Astrocyte of the cerebellum (primary cell): ENCODE measurements at places on chromosomes 3 and 15.

- peak; percentile 32 for DNase-seq
Observed at GRCh38 chr3:117019082-117019713, 309.6 kb downstream of the TUSC7 start.

DNA sequence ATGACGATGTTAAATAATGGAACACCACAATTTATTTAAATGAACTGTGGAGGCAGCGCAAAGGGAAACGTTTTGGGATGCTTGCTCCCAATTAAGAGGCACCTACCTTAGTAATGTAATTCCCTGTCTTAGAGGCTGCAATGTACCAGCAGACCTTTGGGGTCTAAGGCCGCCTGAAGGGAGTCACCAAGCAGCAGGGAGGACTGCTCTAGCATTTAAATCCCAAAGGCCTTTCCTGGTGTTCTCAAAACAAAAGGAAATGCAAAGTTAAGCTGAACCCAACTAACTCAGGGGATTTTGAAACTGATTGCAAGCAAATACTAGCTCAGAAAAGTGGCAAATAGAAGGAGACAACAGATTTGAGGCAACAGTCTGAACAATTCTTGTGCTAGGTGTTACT lies 510.8 kb downstream of the GABRG3 start:
- DNase-seq, result no peak

GRCh38 chr3:172031996-172032395 lies 7.4 kb upstream of the FNDC3B start:
- DNase-seq, result no peak

DNA sequence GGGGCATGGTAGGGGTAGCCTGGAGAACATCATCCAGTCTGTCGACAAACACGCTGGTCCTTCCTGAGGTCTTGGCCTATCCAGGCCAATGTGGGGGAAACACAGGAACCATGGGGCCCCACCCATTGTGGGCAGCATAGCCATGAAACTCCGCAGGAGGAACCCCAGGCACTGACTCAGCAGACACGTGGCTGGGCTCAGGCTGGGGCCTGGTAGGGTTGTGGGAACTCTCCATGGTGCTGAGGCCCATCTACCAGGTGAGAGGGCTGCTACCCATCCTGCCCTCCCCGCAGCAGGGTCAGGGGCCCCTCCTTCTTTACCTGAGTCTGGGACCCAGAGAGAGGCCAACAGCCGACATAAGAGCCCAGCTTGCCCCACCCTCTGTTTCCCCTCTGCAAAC lies 22.6 kb upstream of the CACNA2D2 start:
- DNase-seq, result peak; percentile 6

GRCh38 chr15:85752124-85752475 lies 42.6 kb downstream of the KLHL25 start:
- no peak for DNase-seq

GRCh38 chr3:131892331-131892730 lies 142.5 kb downstream of the CPNE4 start:
- no peak for DNase-seq

DNA sequence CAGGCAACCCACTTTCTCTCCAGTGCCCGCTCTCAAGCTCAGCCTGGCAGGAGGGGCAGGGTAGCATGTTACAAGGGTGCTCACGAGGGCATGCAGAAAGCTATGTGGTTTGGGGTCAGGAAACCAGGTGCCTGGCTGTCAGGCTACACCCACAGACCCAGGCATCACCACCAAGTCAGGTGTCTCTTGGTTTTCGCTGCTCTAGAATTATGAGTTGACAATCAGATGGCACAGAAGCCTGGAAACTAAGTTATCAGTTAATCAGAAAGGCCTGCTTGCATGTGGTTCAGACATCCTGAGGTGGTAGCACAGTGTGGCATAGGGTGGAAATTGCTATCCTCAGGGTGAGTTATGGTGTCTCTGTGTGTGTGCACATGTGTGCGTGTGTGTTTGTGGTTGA lies 16.2 kb upstream of the CCR9 start:
- no peak for DNase-seq
